AG08395 (cell line): ENCODE measurements at places on chromosomes 13 and 19.
A peak's percentile ranks its signal among the peaks of the same experiment; 100 is the strongest.

GRCh38 chr19:29001141-29001581 is 211.8 kb downstream of the UQCRFS1 start:
- peak; percentile 11 for DNase-seq

- no peak for DNase-seq
Observed at GRCh38 chr19:10417541-10418234, 2.6 kb upstream of the PDE4A start.

- no peak for DNase-seq
Observed at GRCh38 chr19:15015946-15016542, 33.2 kb upstream of the CASP14 start.

DNA sequence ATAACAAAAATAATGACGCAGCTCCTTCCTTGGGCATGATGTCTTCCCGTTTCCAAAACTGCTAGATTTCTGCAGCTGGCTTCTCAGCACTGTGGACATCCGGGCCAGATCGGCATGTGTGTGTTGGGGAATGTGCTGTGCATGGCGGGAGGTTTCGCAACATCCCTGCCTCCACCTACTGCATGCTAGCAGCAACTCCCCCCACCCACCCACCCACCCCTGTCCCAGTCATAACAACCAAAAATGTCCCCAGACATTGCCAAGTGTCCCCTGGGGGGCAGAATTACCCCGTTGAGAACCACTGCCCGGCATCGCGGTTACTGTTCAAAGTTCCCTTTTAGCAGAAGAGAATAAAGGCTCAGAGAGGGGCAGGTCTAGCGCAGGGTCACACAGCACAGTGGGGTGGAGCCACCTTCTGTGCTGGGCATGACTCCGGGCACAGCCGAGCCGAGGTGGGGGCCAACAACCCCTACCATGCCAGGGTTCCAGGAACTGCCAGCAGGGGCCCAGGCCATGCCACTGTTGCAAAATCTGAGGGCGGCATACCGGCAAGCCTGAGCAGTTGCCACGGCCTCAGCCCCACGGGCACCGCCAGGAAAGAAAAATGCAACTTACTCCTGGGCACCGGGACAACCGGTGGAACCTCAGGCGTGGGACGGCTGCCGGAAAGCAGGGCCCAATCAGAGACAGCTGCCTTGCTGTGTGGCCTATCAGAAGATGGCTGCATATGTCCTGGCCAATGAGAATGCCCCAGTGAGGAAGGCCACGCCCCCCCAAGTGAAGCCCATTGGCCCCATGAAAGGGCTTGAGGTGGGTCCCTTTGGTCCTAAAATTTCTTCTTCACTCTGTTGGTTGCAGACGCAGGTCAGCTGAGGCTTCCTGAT is 22.5 kb upstream of the NFIC start:
- peak; percentile 98 for DNase-seq

- DNase-seq: no peak
Observed at GRCh38 chr19:38190061-38190460, 34.0 kb downstream of the DPF1 start.

- no peak for DNase-seq
Observed at GRCh38 chr13:99278200-99278599, 20.0 kb upstream of the GPR18 start.

- no peak for DNase-seq
Observed at GRCh38 chr19:10104665-10105508, 1.3 kb upstream of the PPAN start.

GRCh38 chr13:112802802-112803195 is 113.0 kb downstream of the ATP11A start:
- no peak for DNase-seq

DNA sequence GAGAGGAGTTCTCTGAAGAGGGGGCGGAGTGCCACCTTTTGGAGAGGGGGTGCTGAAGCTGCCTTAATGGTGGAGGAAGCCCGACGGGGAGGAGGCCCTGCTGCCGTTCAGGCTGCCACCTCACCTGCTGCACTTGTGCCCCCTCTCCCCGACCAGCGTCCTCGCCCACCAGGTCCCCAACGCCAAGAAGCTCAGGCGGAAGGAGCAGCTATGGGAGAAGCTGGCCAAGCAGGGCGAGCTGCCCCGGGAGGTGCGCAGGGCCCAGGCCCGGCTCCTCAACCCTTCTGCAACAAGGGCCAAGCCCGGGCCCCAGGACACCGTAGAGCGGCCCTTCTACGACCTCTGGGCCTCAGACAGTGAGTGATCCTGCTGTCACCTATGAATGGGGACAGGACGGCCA is 5.4 kb downstream of the NOP53 start:
- DNase-seq: no peak
